ENCODE measurements at places on chromosomes 5 and 9.

GRCh38 chr5:56786346-56786745 is 29.0 kb upstream of the MAP3K1 start:
- DNase-seq = no peak

DNA sequence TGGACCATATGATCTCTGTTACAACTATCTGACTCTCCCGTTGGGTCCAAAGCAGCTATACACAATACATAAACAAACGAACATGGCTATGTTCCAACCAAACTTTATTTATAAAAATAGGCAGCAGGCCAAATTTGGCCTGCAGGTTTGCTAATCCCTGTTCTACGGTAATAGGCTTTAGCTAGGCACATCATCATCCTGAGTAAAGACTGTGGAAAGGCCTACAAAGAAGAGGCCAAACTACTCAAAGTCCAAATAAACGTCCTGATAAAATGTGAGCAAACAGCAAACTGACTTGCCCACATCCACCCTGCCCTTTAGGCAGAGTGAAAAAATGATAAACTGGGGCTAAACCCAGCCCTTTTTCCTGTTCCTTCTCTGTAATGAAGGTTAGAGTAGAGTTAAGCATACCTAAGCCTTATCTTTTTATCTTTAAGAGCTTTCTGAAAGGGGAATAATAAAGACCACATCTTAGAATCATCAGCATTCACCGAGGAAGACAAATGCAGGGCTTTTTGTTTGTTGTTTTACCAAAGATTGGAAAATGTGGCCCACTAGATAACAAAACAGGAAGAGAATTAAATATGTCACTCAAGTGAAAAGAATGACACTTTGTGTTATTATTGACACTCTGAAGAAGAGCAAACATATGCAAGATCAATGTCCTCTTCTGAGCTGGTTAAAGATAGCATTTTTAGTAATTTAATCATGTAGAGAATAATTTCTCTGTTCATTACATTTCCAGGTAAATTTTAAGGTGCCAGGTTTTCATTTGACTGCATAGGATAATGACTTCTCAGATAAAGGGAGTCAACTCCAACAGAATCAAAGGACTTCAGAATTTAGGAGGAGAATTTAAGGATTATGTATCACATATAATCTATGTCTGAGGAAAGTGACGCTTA is 160.0 kb upstream of the GNA14 start:
- no peak for DNase-seq

GRCh38 chr9:89658401-89658800 is 53.6 kb downstream of the GADD45G start:
- no peak for DNase-seq

DNA sequence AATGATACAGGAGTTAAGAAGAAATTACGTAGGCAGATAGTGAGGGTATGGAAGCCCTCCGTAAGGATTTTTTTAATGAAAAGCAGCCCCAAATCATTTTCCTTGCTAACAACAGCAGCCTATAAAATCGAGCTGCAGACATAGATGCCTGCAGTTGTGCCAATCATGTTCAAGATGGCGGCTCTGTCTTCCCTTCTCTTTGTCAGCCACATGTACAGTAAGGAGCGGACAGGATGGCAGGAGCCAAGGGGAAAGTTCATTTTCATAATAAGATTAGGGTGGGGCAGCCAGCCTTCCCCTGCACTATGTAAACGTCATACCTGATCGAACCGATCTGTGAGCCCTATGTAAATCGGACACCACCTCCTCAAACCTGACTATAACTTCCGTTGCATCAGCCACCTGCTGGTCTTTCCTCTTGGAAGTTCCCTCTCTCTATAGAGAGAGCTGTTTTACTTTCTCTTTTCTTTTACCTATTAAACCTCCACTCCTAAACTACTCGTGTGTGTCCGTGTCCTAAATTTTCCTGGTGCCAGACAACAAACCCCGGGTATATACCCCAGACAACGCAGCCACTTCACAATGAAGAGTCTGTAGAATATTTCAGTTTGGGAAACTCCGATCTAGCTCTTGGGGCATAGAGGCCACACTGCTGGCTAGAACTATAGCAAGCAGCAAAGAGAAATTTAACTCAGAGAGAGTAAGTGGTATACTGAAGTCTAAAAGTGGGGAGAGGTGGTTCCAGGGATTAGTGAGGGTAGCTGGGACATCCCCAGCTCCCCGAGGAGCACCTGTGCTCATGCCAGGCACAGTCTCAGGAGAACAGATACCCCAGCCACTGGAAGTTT is 20.8 kb upstream of the SLC24A2 start:
- no peak for DNase-seq

- DNase-seq = no peak
Observed at GRCh38 chr9:84224246-84224645, 116.3 kb downstream of the SLC28A3 start.

DNA sequence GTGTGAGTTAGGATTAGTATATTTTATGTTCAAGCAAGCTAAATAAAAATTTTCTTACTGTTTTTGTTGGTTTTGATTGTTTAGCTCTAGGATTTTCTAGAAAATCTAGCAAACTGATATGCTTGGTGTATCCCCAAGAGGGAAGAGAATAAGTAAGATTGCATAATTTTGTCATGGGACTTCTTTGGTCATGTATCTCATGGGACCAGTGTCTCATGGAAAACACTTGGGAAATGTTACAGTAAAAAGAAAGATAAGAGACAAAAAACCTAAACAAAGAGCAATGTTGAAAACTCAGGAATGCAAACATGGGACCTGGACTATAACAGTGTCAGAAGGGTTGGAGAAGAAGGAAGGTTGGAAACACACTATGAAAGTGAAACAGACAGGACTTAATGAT is 119.4 kb downstream of the TLR4 start:
- no peak for DNase-seq

DNA sequence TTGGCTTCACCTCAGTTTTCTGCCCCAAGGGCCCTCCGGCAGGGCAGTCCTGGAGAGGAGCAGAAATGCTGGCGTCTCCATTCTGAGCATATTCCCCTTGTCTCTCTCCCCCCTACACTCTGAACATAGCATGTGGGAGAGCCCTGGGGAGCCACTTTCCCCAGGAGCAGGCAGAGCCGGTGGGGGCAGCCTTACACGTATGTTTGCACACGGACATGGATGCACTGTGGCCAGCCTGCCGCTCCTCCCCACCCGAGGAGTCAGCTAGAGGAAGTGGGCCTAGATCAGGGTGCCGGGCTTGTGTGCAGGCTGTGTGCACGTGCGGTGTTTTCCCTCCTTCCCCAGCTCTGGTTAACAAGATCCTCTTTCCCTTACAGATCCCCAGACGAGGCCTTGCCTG is 25.4 kb upstream of the POMT1 start:
- DNase-seq = no peak

GRCh38 chr9:11471321-11471720 is 858.5 kb upstream of the PTPRD start:
- DNase-seq = no peak

GRCh38 chr5:89004379-89004778 is 121.4 kb upstream of the MEF2C start:
- no peak for DNase-seq

GRCh38 chr5:178642351-178642909 is 15.6 kb upstream of the CLK4 start:
- no peak for DNase-seq

- DNase-seq = no peak
Observed at GRCh38 chr5:101664071-101664791, 631.9 kb downstream of the SLCO4C1 start.

GRCh38 chr5:96893342-96893741 is 17.0 kb downstream of the ERAP2 start:
- no peak for DNase-seq

DNA sequence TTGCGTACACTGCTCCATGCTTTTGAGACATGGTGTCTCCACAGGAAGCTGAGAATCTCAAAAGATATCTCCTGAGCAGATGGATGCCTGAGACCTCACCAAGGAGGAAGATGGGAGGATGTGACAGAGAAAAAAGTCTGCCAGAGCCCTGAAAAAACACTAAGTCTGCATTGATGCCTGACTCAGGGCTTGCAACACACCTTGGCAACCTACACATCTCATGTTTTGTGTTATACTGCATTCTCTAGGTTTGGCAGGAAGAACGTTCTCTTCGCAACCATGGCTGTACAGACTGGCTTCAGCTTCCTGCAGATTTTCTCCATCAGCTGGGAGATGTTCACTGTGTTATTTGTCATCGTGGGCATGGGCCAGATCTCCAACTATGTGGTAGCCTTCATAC is 19.2 kb downstream of the SLC22A4 start:
- no peak for DNase-seq

- DNase-seq = no peak
Observed at GRCh38 chr5:32138839-32139493, 35.2 kb downstream of the GOLPH3 start.

- DNase-seq = no peak
Observed at GRCh38 chr5:53041071-53041692, 52.0 kb downstream of the ITGA2 start.

DNA sequence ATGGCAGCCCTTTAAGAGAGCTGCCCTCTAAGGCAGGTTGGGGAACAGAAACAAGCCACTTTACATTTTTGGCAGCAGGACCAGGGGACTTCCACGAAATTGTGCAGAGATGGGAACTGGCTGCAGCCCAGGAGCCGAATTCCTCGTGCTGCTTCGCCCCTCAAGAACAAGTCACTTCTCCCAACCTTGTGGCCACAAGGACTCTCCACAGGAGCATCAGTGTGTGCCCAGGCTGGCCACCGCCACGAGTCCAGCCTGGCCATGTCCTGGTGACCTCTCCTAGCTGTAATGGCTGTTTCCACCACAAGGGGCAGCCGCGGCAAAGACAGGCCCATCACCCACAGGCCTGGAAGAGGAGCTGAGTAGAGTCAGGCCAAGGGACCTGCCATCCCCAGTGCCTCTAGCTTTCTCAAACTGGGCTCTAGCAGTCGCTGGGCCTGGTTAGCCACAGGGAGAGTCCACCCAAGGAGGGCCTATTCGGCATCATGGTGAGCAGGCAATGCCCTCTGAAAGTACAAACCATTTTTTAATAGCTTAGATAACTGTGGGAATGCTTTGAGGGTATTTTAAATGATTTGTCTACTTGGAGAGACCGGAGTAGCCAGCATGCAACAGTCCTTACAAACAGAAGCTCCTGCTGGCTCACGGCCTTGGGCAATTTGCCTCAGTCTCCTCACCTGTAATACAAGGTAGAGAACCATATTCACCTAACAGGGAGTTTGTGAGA is 129.0 kb downstream of the COL23A1 start:
- no peak for DNase-seq

DNA sequence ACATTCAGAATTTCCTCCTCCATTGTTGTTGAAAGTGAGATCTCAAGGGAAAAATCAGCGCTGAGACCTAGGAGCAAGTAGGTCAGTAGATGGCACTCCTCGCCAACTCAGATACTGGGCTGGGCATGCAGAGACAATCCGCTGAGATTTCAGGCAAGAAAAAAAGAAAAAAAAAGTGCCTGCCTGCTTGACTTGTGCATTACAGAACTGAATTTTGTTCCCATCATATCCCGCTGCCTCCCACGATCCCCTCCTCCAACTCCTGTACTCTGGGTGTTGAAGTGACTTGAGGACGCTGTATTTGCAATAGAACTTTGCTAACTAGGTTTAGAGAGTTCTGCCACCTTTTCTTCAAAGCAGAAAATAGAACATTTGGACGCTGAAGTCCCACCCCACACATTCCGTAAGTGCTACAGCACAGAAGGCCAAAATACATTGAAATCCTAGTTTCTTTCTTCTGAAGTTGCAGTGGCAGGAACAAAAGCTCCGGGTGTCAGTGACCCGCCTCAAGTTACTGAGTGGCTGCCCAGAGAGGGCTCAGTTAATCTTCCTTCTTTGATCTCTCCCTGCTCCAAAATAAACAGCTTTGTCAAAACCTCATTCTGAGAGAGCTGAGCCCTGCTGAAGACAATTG is 265.8 kb downstream of the MLLT3 start:
- no peak for DNase-seq

GRCh38 chr5:175836737-175837136 is 34.6 kb upstream of the CPLX2 start:
- no peak for DNase-seq

DNA sequence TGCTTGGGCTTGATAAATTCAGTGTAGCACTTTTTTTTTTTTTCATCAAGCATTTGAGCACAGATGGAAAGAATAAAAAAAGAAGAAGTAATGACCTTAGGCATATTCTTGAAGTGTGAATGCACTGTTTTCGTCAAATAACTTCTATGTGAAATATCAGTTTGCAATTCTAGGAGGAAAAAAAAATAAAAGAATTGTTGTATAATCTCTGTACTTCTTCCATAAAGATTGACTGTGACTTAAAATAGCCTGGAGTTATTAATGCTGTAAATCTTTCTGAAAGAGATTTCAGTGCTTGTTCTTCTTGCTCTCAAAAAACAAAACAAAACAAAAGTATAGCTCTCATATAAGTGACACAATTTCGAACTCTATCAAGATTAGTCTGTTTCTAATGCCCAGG is 536.9 kb upstream of the ZNF608 start:
- DNase-seq = no peak

DNA sequence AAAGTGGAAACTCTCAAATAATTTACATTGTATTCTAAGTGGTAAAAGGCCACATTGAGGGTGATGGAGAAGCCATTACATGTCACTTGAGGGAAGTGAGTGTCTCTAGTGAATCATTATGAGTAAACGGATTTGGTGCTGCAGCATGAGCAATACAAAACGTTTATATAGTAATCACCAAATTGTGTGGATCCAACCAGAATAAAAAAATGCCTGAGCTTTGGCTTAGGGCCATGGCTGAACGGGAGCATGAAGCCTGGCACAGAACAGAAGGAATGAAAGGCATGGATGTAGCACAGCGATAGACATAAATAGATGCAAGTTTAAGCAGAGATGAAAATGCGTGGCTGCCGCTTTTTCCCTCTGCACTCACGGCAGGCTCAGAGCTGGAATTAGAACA is 58.3 kb downstream of the PTTG1 start:
- no peak for DNase-seq

DNA sequence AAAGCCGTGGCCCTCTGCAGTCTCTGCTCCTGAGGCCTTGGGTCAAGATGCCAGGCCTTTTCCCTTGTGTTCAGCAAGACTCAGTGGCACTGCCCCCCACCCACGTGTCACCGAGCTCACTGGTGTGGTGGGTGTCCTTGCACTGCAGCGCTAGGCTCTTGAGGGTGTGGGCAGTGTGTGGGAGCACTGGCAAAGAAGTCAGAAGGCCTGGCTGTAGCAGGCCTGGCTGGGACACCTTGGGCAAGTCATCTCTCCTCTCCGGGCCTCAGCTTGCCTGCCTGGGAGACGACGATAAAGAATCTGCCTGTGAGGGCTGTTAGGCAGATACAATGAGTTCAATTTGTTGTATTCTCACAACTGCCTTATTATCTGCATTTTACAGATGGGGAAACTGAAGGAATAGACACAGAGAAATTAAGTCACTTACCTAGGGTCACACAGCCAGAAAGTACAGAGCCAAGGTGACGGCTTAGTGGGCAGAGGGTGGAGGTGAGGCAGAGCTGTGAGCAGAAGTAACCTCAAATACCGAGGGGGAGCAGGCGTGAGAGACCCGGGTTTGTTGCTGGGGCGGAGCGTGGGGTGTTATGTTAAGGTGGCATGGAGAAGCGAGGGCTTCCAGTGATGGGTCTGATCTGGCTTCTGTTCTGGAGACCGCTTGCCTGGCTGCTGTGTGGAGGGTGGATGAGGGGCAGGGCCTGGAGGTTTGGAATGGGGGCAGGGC is 1.4 kb downstream of the TSPAN17 start:
- DNase-seq = no peak
